ENCODE measurements at places on chromosomes 7 and 10.

DNA sequence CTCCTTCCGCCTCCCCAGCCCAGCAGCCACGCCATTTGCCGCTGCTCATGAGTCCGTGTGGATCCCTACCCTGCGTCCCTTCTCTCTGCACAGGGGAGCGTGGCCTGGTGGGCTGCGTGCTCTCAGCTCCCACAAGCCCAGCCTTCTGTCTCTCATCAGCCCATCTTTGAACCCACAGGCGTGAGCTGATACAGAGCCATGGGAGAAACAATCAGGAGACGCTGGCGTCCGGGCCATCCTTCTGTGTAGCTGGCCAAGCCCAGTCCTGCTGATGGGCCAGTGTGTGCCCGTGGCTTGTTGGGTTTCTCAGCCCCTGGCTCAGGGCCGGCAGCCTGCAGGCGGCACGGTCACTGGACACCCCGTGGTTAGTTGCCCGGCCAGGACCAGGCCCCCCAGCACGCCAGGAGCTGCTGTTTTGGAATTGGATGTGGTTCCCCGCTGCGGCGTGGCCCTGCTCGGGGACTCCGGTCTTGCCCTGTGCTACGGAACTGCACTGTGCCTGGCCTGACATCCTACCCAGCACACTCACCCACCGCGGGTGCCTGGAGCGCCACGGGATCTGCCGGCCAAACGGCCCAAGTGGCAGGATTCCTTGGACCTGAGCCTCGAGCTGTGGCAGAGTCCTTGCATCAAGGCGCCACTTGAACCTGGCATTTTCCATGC is 88.9 kb downstream of the ELFN1 start:
- no peak for DNase-seq

- no peak for DNase-seq
These were observed 39.8 kb downstream of the RCC1L start for GRCh38 chr7:75033826-75034225.

GRCh38 chr10:19958787-19959186 is 142.6 kb downstream of the PLXDC2 start:
- DNase-seq, result no peak

DNA sequence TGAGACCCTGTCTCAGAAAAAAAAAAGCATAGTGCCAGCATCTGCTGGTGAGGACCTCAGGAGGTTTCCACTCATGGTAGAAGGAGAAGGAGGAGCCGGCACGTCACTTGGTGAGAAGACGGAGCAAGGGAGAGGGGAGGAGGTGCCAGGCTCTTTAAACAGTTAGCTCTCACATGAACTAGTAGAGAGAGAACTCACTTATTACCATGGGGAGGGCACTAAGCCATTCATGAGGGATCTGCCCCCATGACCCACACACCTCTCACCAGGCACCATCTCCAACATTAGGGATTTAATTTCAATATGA is 62.9 kb upstream of the VKORC1L1 start:
- no peak for DNase-seq

DNA sequence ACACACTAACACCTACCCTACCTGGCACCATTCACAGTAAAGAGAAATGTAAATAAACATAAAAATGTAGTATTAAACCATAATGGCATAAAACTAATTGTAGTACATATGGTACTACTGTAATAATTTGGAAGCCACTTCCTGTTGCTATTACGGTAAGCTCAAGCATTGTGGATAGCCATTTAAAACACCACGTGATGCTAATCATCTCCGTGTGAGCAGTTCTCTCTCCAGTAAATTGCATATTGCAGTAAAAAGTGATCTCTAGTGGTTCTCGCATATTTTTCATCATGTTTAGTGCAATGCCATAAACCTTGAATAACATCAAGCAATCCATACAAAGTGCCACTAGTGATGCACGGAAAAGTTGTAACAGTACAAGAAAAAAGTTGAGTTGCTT is 75.4 kb downstream of the CFTR start:
- no peak for DNase-seq

DNA sequence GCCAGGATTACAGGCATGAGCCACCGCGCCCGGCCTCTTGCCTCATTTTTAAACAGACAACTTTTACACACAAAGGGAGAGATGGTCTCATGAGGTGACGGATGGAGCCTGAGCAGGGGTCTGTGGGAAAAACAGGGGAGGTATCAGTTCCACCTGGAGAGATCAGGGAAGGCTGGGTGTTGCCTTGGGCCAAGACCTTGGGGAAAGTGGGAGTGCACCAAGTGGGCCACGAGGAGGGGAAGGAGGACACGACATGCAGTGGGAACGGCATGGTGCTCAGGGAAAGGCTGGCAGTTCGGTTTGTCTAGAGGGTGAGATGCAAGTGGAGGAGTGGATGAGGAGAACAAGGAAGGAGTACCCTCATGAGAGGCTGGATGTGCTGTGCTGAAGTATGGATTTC is 8.9 kb upstream of the ZNF777 start:
- no peak for DNase-seq

- peak; percentile 26 for DNase-seq
These were observed 21.8 kb downstream of the AUTS2 start for GRCh38 chr7:69620063-69620462.

DNA sequence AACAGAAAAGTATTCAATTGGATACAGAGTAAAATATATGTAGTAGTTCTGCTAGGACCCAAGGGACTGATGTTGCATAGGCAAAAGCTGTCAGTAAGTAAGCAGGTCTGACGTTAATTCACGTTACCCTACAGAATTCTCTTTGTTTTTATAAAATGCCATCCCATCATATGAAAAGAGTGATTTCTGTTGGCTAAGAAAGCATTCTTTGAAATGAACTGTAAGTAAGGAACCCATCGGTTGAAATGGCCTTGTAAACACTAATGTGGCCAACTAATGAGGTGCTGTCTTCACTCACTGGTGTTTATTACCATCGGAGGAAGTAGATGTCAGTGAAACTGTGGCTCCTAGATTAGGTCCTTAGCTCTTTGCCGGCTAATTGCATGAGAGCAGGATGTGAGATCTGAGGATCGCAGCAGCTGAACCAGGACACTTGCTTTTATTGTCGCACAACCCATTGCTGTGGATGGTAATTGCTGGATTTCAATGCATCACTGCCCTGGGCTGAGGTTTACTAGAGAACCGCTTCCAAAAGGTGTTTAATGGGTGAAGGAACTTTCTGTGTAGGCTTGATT is 49.5 kb downstream of the UBE3C start:
- no peak for DNase-seq

DNA sequence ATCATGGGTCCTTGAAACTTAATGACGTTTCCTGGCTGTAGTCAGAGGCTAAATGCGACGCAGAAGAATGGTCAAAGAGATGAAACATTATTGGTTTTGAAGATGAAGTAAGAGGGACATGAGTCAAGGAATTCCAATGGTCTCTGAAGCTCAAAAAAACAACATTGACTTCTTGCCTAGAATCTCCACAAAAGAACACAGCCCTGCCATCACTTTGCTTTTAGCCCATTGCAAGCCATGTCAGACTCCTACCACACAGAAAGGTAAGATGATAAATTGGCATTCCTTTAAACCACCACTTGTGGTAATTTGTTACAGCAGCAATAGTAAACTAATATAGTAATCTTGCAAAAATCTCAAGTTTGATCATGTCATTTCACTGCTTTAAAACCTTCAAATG is 109.4 kb downstream of the TMEM26 start:
- DNase-seq, result no peak

- DNase-seq, result no peak
These were observed 31.8 kb upstream of the BMPER start for GRCh38 chr7:33873518-33873917.

- DNase-seq, result no peak
These were observed 590.0 kb upstream of the SEMA3D start for GRCh38 chr7:85776691-85777345.

- DNase-seq, result no peak
These were observed 40.6 kb downstream of the CCDC3 start for GRCh38 chr10:12960941-12961340.

DNA sequence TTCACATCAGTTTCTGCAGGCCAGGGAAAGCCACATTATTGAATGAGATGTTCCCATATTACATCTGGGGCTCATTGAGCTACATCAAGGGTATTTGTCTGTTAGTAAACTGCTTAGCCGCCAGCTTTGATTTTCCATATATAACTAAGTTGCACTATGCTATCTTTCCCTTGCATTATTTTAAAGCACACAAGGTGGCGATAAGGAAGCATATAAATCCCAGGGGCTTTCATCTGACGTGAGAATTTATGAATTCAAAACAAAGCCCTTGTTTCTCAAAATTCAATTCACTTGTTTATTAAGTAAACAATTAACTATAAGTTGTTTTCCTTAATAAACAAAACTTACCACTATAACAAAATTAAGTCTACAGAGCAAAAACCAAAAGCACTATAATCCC is 334.1 kb upstream of the TPK1 start:
- DNase-seq, result no peak

DNA sequence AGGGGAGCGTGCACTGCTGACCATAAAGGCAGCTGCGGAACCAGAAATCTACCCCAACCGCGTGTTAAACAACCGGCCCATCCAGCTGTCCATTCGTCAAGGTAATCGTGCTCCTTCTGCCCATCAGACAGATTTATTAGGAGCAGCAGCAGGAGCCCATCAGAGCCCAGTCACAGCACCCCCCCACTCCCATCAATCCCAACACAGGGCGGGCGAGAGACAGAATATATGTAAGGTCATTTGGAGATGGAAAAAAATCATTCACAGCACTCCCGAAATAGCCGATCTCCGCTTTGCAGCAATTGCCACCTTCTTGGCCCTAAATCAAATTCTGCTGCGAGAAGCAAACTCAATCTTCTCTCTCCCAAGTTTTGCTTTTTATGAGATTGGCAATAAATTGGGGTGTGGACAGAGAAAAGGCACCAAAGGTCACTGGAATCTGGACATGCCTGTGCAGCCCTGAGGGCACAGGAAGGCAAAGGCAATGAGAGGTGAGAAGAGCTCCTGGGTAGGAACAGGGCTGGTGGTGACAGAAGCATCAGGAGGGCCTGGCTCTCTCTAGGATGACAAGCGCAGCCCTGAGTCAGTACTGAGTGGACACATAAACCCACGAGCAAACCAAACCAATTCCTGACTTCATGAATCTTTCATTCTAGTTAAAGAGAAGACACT is 145.0 kb upstream of the ZMIZ1 start:
- DNase-seq, result no peak

DNA sequence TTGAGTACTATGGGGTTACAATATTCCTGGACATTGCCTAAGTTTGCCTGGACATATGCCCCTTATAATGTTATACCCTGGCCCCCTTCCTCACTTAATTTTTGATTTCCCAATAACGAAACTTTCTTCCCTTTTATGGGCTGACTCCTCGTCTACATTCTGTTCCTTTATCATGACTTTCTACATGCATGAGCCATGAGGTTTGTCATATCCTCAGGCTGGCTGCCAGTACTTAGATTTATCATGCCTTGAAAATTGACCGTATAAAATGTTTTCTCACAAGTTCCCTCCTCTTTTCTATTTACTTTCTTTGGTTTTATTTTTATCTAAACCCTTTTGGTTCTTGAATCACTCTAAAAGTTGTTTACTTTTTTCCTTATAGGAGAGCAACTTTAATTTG is 4.7 kb downstream of the DNAH11 start:
- no peak for DNase-seq

DNA sequence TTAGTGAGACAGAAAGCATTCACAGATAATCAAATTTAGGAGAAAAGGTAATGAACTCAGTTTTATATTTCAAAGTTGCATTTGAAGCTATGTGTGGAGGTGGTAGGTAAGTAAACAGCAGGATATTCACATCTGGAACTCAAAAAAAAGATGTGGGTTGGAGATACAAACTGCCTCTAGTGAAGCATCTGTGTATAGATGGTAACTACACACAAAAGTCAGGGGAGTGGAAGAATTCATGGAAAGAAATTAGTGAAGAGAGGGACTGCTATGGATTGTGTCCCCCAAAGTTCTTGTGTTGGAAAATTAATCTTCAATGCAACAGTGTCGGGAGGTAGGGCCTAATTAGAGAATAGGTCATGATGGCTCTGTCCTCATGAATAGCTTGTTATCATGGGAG is 18.3 kb upstream of the WAC start:
- DNase-seq, result no peak

DNA sequence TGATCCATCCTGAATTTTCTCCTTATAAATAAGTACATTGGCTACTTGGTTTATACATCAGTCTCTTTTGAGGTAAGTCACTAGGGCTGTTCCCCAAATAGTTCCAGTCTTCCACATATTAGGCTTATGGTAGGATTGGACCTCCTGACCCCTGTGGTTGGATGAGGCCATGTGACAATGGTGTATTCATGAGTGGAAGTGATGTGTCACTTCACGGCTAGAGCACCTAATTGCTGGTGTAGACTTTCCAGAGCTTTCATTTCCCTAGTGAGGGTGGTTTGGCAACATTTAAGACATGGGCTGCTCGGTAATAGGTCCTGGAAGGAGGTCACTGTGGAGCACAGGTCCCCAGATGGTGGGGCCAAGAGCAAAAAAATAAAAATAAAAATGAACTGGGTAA is 141.2 kb upstream of the ABCB5 start:
- DNase-seq, result no peak

DNA sequence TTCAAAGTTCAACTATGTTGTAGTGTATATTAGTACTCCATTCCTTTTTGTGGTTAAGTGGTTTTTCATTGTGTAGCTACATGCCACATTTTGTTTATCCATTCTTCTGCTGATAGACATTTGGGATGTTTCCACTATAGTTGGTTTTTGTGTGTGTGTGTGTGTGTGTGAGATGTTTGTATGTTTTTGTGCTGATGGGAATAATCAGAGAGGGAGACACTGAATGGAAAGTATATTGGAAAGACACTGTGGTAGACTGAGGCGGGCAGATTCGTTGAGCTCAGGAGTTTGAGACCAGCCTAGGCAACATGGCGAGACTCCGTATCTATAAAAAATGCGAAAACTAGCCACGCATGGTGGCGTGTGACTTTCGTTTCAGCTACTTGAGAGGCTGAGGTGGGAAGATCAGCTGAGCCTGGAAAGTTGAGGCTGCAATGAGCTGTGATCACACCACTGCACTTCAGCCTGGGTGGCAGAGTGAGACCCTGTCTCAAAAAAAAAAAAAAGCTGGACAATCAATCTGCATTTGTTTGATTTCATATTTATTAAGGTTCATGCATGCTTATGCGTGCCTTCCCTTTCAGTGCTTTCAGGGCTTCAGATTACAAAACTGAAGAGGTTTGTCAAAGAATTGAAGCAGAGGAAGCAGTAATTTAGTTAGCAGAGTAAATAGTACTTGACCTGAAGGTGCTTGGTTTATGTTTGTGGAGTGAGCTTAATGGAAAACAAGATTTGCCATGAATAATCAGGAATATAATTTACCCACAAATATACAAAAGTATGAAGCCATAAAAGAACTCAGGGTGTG is 14.7 kb downstream of the SEC24C start:
- DNase-seq, result no peak

DNA sequence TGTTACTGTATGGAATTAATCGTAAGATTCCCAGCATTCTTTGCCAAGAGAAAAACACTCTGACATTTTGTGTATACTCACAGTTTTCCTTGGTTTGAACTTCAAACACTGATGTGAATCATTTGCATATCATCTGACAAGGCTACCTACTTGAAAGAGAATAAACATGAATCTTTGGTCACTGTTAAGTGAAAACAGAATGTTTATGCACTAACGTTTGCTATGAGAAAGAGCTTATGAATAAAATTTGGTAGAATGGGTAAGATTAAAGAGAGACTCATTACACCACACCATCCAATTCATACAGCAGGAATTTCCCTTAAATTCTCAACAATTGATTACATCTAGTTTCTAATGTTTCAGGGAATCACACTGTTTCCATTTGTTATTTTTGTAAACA is 46.6 kb downstream of the MACC1 start:
- DNase-seq, result no peak

- DNase-seq, result no peak
These were observed 569.4 kb downstream of the CALN1 start for GRCh38 chr7:71842786-71843185.

GRCh38 chr10:22740180-22740579 is 25.8 kb upstream of the PIP4K2A start:
- DNase-seq, result no peak

- DNase-seq, result no peak
These were observed 315.3 kb downstream of the BMPER start for GRCh38 chr7:34220506-34221185.

Measured in NCI-H2107 (cell line).